Osteoblast (primary cell): ENCODE measurements at places on chromosomes 5 and 9. TPM values are rescaled to one million over a fixed set of nuclear protein-coding genes. Genes with fewer than 3 reads are reported as not detected.

The IL13 gene
- under 0.01 TPM in 1 of 2 replicates, not detected in the other for total RNA-seq

The GGTA1 gene
- total RNA-seq = not detected in 2 replicates

The IL4 gene
- total RNA-seq = not detected in 2 replicates

The CDKN2B-AS1 gene
- 15.2 and 16.5 TPM in 2 replicates for total RNA-seq

The VCAN gene
- total RNA-seq = 543 and 658 TPM in 2 replicates

The RGMB gene
- total RNA-seq = 70.9 and 81.3 TPM in 2 replicates

The ADAMTSL1 gene
- 54.3 and 70.1 TPM in 2 replicates for total RNA-seq

The EPB41L4B gene
- 2.1 and 2.2 TPM in 2 replicates for total RNA-seq

The SH2D3C gene
- 0.29 and 0.36 TPM in 2 replicates for total RNA-seq

The TAF1L gene
- not detected in 2 replicates for total RNA-seq

The LHX3 gene
- under 0.01 TPM in 1 of 2 replicates, not detected in the other for total RNA-seq
